Esophagus mucosa (tissue), 1 donor: ENCODE measurements at places on chromosomes 6 and 20. TPM values are rescaled to one million over a fixed set of nuclear protein-coding genes. Genes with fewer than 3 reads are reported as not detected.

DNA sequence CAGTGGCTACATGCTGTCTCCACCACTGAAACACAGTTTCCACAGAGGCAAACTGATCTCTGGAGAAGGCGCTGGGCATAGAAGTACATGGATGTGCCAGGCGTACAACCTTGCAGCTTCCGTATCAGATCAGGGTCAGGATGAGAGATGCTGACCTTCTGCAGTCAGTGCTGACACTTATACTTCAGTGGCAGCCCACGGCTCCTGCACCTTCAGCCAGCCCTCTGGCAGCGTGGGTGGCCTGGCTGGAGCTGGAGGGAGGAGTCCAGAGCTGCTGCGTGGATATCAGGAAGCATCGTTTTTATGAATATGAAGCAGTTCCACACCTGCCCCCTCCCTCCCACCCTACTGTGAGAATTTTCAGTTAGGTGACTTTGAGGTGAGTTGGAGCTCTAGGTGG, 149.3 kb downstream of the CFAP61 start:
- ATAC-seq = no peak

The ESR1 gene
- 0.80 TPM for total RNA-seq

GRCh38 chr6:169920359-169921020, 169.1 kb downstream of the ERMARD start:
- no peak for ATAC-seq

The ZNF391 gene
- 1.4 TPM for total RNA-seq

The CNPY3 gene
- 13.6 TPM for total RNA-seq

- peak; percentile 31 for ATAC-seq
These were observed 133.2 kb downstream of the SNX5 start for GRCh38 chr20:17835240-17835933.

GRCh38 chr6:154154389-154154967, 115.4 kb downstream of the OPRM1 start:
- ATAC-seq = peak; percentile 60

- ATAC-seq = peak; percentile 99
These were observed 541.7 kb upstream of the FLRT3 start for GRCh38 chr20:14879020-14879697.

DNA sequence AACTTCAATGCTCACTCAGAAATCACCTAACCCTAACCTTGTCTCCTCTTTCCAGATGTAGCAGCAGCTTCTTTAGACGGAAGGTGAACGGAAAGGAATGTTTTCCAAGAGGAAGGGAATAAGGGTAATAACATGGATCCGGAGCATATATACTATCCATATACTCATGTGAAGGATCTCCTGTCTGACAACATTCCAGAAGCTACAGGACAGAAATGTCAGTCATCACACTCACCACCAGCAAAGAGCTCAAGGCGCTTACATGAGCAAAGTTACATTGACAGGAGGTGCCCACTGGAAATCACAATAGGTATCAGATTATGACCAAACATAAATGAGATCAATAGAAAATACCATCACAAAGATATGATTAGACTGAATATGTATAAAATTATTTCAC, 122.1 kb upstream of the CCDC28A start:
- no peak for ATAC-seq

DNA sequence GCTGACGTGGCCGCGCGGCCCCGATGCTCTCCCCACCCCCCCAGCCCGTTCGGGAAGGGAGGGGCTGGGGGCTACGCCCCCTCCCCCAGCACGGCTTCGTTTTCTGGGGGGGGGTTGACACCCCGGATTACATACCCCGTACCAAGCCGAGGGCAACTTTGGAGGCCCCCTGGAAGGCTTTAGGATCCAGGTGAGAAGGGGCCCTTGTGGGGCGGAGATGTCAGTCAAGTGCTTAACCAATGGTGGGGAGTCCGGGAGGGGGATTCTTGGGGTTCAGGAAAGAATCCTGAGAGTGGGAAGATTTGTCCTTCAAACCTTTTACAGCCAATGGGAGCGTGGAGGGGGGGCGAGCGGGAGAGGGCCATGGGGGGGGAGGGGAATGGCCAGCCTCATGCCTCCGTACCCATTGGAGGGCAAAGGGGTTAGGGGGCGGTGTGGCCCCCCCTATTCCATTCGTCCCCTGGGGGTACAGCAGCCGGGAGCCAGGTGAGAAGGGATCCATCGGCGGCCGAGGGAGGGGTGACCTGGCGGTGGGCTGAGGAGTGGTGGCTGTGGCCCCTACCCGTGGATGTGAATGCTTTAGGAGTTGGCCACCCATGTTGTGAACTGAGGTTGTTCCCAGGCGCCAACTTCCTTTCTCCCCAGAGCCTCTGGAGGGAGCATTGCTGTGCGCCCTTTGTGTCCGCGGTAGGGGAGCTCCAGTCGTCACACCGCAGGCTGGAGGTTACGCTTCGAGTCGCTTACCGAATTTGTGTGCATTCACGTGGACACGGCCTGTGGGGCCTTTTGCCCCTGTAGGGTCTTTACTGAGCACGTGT, 682 bp downstream of the BRD2 start:
- peak; percentile 42 for ATAC-seq

DNA sequence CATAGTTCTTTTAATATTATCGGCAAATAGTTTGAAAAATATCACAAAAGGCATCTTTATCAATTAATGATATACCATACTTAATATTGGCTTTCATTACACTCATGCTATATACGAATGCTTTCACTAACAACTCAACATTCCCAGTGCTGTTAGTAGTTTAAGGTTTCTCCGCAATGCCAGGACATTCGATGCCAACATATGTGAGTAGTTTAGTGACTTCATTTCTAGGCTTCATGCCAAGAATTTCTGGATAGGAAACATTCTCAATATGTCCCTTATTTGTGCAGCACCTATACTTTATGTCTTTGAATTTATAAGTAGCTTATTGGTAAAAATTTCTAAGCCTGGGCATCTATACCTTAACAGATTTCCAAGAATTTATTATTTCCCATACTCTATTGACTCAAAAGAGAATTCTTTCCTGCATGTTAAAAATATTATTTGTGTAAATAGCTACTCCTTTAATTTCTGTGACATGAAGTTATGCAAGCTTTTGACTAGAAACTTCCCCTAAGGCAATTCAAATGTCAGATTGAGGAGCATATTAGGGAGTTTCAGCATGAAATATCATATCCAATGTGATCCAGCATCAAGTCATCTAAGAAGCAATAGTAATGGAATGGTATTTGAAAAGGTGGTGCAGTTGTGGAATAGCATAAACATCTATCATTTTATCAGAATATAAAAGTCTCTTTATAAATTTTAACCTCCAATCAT, 236.0 kb upstream of the STXBP5 start:
- peak; percentile 28 for ATAC-seq

GRCh38 chr20:38147751-38148150, 17.3 kb downstream of the TGM2 start:
- ATAC-seq = no peak

The ASIP gene
- not detected for total RNA-seq

DNA sequence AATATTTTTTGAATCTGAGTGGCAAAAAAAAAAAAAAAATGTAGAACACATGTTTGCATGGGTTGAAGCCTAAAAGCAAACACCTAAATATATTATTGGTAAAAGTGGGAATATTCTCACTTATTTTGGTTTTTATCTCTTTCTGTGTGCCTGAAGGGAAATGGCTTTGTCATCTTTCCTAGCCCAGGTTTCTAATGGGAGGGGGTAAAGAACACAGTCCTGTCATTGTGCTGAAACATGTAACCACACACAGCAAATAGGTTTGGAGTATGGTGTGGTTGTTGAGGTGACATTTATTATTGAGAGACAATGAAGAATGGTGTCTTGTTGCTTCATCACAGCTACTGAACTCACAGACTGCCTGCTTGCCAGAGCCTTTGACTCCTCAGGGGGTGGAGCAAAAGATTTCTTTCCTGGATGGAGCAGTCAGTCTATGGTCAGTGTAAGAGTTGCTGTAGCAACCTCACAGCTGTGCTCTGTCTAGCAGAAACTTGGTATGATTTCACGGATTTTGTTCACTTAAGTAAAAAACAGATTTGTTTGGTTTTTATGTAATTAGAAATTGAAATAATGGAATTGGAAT, 70.2 kb downstream of the CEP57L1 start:
- ATAC-seq = peak; percentile 82

The TRIM40 gene
- total RNA-seq = not detected

DNA sequence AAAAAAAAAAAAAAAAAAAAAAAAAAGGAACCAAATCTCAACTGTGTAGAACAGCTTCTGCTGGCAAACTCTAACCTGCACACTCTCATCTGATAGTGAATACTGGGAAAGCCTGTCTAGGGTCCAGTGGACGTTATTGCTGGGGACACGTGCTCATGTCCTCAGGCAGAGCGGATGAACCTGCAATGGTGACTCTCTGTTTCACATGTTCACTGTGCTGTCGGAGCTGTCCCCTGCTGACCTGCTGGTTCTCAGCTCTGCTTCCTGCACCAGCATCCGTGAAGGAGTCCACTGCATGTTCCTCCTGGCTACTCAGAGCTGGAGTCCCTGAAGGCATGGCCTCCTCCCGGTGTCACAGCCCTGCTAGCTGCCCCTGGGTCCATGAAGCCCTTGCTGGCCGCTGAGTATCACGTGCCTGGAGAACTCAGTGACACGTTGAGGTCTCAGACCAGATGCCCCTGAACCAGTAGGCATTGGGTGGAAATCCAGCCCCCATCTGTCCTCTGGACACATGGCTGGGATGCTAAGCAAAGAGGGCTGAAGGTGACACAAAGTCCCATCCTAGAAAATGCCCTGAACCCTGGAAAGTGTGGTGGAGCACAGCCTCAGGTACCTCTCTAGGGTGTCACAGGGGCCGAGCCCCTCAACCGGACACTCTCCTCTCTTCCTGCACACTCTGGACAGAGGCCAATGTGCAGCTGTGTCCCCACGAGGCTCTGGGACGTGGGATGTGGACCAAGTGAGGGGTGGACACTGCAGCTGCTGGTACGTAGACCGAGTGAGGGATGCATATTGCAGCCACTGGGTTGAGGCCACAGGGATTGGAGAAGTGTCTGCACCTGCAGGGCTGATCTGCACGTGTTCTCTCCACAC, 54.9 kb upstream of the FRMD1 start:
- no peak for ATAC-seq

DNA sequence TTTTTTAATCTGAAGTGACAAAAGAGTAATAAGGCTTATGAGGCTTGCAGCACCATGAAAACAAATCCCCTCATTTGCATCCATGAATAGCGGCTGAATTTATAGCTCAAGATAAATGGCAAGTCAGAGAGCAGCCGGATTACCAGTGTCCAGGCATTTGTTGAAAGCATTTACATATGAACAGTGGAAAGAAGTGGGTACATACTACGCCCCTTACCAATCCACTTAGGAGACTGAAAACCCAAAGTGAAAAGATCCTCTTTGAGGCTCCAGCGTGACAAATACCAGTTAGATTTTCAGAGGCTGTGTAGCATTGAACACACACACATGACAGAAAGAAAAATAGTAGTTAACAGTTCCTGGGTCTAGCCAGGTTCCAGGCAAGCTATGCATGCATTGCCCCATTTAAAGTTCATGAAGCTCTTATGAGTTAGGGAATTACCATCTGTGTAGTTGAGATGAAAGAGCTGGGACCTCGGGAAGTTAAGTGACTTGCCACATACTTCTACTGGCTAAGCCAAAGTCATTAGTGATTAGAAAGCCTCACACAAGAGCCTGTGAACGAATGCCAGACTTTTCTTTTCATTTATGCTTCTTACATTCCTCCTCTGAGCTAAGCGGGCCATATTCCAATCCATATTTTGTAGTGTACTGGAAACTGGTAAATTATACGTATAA, 28.3 kb upstream of the NHSL1 start:
- no peak for ATAC-seq

The C4B gene
- 5.3 TPM for total RNA-seq

DNA sequence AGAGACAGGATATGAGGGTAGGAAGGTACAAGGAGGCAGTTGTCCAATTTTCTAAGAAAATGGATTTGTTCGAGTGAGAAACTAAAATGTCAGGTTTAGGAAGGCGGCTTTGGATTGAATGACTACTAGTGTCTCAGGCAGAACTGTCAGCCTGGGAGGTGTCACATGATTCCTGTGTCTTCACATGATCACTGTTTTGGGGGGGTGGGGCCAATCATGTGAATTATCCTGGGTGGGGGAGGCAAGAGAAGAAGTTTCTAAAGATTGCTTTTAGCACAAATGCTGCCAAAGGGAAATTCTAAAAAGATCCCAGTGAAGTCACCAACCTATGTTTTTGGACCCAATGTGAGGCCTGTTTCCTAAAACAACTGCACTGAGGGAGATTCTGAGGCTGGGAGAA, 2.3 kb downstream of the SIRPA start:
- no peak for ATAC-seq

The LRRN4 gene
- total RNA-seq = not detected

DNA sequence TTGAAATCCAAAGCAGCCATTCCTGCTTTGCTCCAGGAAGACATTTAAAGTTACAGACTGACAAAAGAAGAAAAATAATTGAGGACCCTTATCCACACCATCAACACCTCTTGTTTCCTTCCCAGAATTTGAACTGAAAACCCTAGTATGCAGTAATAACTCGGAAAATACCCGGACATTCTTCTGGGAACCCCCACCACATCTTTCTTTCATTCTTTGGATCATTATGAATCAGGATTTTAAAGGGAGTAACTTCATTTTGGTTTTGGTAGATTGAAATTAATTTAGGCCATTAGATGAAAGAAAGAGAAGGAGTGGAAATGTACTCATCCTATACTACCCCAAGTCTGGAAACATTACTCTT, 213.8 kb upstream of the MARCKS start:
- ATAC-seq = no peak

The SLC2A10 gene
- total RNA-seq = 2.1 TPM

GRCh38 chr6:70725817-70726415, 58.2 kb downstream of the SMAP1 start:
- no peak for ATAC-seq

DNA sequence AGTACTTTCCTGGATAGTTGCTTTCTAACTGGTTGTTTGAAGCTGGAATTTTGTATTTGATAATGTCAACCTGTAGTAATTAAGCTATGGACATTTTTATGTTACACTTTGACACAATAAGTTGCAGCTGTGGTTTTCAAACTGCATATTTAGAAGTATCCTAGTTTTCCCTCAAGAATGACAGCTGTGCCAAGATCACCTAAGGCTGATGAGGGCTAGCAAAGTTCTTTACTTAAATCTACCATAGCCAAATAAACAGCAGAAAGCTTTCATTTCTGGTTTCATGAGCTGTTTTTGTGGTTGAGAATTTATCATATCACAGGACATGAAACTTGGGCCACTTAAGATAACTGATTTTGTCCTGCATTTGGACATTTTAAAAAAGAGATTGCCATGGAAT, 30.6 kb downstream of the FAM229B start:
- ATAC-seq = no peak

The ENPP4 gene
- total RNA-seq = 0.80 TPM

The CDH4 gene
- not detected for total RNA-seq
